ENCODE measurements at places on chromosomes 12 and 14.
A peak's percentile ranks its signal among the peaks of the same experiment; 100 is the strongest.

DNA sequence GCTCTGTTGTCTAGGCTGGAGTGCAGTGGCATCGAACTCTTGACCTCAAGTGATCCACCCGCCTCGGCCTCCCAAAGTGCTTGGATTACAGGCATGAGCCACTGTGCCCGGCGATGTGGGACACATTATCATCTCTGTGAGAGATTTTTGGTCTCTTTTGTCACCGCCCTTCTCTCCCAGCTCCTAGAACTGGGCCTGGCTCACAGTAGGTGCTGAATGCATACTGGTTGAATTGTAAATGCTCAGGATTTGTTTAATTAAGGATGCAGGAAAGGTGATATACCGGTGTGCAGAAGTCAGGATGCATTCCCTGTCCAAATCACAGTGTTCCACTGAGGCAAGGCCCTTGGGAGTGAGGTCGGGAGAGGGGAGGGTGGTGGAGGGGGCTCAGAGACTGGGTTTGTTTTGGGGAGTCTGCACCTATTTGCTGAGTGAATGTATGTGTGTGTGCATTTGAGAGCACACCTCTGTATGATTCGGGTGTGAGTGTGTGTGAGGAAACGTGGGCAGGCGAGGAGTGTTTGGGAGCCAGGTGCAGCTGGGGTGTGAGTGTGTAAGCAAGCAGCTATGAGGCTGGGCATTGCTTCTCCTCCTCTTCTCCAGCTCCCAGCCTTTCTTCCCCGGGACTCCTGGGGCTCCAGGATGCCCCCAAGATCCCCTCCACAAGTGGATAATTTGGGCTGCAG, 1.0 kb upstream of the KRT18 start:
- no peak for DNase-seq

- no peak for DNase-seq
Observed at GRCh38 chr12:94025756-94026155, 122.6 kb upstream of the PLXNC1 start.

DNA sequence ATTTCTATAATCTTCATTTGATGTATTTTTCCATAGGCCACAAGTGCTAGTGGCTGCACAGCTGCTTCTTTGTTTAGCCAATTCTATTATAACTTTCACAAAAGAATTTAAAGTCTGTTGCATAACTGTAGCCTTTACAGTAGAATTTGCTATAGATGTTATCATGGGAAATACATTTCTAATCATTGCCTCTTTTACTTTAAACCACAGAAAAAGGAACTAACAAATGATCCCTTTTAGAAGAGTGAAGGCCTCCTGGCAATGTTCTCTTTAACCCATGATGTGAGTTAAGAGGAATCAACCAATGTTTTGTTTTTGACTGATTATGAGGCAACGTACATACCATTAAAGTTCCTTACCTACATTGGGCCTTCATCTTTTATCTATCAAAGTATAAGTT, 68.8 kb downstream of the RPL10L start:
- no peak for DNase-seq

GRCh38 chr12:106908561-106908960, 47.1 kb upstream of the TMEM263 start:
- DNase-seq, result no peak

DNA sequence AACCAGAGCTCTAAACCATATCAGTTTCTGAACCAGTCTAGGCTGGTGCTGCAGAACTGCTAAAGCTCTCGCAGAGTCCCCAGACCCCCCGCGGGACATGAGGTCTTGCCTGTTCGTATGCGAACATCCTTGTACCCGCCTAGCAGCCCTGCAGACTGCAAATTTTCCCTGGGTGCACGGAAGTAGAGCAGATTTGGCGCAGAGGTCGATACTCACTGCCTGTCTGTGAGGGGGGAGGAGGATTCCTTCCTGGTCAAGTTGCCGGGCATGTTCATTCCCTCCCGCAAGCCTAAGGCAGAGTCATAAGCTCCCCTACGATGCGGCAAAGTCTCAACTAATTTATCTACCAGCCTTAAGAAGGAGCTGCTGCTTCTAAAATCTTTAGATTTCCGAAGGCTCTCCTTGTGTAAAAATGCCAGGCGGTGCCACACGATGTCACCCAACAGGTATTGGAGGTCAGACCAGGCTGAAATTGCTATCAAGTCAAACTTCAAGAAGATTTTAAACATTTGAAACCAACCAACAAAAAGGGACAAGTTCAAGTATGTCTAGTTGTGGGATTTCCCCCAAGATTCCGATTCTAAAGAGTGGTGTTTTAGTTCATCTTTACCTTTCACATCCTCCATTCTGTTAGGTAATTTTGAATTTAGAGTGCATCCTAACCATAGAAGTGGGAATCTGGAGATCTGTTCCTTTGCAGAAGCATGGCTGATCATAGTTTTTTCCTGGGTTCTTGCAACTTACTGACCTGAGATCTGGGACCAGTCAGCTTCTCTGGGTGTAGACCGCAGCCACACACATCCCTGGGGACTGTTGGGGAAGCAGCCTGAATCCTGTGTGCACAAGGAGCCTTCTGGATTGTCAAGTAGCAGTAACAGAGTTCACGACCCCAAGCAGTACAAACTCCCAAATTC, 1.6 kb upstream of the PAX9 start:
- DNase-seq, result no peak

DNA sequence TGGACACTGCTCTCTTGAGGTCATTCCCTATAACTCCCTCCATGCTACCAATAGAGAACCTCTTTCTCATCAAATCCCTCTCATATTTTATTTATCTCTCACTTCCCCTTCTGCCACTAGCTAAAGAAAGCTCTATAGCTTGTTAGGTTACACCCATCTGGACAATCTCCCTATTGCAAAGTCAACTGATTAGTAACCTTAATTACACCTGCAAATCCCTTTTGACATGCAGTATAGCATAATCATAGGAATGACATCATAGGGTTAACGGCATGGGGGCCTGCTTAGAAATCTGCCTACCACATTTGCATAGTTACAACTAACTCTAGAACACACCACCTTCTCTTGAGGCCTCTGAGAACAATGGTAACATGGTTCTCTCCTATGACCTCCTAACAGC, 181.2 kb downstream of the EMP1 start:
- DNase-seq, result no peak

DNA sequence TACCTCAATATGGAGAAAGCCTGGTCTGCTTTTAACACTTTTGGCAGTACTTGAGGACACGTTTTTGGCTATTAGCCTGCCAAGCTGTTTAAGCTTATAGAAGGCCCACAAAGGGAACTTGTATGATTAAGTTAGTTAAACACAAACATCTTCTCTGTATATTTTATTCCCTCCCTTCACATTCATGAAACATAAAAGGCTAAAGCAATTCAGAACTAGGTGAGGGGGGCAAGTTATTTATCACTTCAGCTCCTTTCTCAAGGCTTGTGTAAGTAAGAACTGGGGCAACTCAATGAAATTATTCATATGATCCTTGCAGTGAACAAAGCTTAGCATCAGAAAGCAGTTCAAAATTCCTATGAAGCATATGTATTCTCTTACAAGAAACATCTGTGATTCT, 7.5 kb downstream of the PRICKLE1 start:
- no peak for DNase-seq

DNA sequence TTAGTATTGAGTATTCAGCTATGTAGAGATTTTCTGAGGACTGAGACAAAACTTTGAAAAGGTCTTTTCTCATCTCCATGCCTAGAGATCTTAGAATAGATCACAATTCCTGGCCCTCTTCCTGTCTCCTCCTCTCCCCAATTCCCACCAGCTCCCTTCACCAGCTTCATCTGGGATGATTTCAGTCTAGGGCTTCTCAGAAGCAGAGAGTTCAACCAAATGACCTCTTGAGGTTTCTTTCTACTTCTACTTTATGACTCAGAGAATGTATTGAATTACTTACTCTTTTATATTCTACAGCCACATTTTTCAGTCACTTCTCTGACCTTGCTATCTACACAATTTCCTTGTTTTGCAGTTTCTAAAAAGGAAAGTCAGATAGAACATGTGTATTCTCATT, 19.4 kb upstream of the SNX6 start:
- DNase-seq, result no peak

DNA sequence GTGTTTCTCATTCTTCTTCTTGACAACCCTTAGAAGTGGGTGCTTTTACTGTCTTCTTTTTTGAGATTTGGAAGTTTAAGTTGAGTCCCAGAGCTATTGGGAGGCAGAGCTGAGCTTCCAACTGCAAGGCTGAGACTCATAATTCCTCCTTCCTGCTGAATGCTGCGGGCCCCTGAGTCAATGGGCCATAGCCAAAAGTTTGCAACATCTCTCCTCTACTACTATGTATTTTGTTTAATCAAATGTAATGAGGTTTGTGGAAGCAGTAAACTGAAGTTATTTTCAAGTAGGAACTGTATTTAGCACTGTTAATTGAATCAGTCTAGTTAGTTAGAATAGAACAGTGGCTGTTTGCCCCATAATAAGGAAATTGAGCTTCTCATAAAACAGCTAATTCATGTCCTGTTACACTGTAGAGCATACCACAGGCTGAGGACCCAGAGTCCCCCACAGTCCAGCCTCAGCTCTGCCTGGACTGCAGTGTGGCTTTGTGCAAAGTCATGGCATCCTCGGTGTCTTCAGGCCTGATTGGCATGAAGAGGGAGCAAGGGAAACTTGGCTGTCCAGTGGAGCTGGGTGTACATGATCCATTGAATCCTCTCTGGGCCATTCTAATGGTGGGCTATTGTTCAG, 631.7 kb downstream of the VRK1 start:
- no peak for DNase-seq

DNA sequence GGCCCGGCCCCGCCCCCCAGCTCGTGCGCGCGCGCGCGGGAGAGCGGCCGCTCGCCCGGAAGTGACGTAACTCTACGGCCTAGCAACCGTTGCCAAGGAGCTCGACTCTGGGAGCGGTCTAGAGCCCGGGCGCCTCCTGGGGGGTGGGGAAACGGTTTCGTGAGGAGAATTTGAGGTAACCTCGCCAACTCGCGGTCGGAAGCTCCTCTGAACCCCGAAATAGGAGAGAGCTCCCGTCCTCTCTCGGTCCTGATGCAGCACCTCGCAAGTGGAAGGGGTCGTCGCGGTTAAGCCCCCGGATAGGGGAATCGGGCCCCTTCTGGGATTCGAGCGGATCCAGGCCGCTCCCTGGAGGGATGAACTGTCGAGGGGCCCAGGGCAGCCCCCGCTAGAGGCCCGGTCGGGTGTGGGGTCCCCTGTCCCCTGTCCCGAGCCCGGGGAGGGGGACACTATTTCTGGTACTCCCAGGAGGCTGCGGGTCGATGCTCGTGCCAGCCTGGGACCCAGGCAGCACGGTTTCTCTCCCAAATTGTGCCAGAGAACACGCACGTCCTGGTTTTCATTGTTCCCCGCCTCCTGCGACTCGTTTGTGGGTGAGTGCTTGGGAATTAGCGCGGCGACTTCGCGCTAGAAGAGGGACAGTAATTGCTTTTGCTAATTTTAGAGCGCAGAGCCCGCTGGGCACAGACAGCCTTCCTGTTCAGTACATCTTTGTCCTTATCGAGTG, at the start of gene IFT81:
TSS of gene IFT81 (plus strand) at position 89 of the 727 bp plus-strand sequence. CDS start 3,024 bp downstream, outside the sequence.
- peak; percentile 97 for DNase-seq

- no peak for DNase-seq
Observed at GRCh38 chr12:65667932-65668331, 156.4 kb upstream of the HMGA2 start.

DNA sequence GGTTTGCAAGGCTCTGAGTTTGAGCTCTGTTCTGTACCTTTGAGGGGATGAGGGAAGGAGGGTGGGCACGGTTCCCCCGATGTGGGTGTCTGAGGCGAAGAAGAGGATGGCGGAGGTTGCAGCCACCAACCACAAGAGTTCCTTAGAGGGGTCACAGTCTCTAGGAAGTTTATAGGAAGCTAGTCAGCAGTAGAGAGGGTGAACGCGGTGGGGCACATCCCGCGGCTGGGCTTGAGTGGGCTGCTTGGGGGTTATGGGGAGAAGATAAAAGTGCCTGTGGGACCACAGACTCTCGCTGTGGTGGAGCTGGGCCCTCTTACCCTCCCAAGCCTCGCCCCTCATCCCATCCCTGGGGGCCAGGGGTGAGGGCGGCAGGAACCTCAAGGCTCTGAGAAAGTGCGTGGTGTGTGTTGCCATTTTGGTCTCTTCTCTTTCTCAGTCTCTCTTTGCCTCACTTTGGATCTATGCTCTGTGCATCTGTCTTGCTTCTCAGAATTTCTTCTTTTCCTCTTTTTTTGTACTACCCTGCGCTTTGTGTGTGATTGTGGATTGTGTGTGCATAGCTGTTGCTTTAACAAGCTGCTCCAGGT, 2.7 kb downstream of the CD4 start:
- DNase-seq, result no peak

- DNase-seq, result no peak
Observed at GRCh38 chr12:23954332-23954731, 4.9 kb upstream of the SOX5 start.

DNA sequence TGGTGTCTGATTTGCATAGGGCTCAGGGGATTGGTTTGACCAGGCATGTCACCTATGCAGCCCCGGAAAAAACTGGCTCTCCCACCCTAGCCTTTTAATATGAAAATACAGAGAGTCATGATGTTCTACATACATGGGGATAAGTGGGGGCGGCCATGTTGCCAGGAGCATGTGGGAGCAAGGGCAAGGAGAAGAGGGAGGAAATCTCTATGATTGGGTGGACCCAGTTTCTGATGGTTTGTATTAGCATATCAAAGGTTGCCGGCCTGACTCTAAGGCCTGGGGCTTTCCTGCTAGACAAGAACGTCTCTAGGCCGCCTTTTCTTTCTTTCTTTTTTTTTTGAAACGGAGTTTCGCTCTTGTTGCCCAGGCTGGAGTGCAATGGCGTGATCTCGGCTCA, 123.4 kb upstream of the CPSF6 start:
- DNase-seq, result no peak

DNA sequence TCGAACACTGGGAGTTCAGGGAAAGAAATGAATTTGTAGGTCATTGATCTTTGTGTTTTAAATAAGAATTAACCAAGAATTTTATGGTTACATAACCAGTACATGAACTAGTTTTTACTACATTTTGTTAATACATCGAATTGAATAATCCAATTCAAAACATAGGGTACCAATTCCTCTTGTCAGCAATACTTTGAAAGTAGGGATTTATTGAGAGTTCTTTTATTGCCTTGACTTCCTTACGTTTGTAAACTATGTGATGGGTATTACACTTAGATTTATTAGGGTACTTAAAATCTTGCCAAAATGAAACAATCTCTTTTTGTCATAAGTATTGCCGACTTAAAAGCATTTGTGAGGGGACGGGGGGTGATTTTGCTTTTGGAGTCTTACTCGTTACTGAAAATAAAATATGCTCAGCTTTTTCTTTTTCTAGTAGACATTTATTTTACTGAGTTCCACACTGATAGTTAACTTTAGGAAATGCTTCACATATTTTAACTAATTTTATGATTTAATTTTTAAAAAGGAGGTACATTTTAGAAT, 22.4 kb downstream of the SOCS2 start:
- no peak for DNase-seq

DNA sequence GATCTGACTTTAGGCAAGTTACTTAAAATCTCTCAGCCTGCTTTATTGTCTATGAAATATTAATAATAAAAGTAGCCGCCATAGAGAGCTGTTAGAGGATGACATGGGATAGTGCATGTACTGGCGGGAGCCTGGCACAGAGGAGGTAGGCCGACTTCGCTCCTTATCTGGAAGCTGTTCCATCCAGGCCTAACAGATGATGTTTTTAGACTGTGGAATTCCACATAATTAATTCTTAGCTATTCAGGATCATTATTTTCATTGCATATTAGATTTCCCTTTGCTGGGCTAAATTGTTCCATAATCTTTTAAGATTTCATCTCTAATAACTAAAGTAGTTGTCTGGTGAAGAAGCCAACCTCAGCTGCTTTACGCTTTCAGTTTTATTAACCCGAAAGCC, 30.8 kb downstream of the CNTN1 start:
- DNase-seq, result no peak

- DNase-seq, result no peak
Observed at GRCh38 chr14:101824339-101824727, 62.8 kb downstream of the PPP2R5C start.

- no peak for DNase-seq
Observed at GRCh38 chr14:100678469-100678828, 48.2 kb upstream of the DLK1 start.

All from coronary artery (tissue), 2 donors.